A549 treated with CORT108297 at 1 μM for 4 hours (cell line): ENCODE measurements at places on chromosomes 5 and 9. TPM values are rescaled to one million over a fixed set of nuclear protein-coding genes. Genes with fewer than 3 reads are reported as not detected.

The MYORG gene
- total RNA-seq: 3.1 to 5.1 TPM (median 4.5 TPM) in 5 replicates

The FBP2 gene
- total RNA-seq: not detected in 5 replicates

The RORB gene
- not detected in 5 replicates for total RNA-seq

The ADAMTS12 gene
- 6.1 to 9.2 TPM (median 7.2 TPM) in 5 replicates for total RNA-seq

The CDX1 gene
- total RNA-seq: not detected in 5 replicates

The CCL27 gene
- 0.15 to 0.21 TPM (median 0.16 TPM) in 3 of 5 replicates, not detected in the others for total RNA-seq

The DEPDC1B gene
- total RNA-seq: 15.0 to 18.8 TPM (median 16.4 TPM) in 5 replicates
